ENCODE measurements at places on chromosomes 2 and 18.

GRCh38 chr2:180000434-180000833, 6.7 kb downstream of the CWC22 start:
- DNase-seq, result no peak

GRCh38 chr2:235781775-235782174, 287.9 kb downstream of the AGAP1 start:
- no peak for DNase-seq

DNA sequence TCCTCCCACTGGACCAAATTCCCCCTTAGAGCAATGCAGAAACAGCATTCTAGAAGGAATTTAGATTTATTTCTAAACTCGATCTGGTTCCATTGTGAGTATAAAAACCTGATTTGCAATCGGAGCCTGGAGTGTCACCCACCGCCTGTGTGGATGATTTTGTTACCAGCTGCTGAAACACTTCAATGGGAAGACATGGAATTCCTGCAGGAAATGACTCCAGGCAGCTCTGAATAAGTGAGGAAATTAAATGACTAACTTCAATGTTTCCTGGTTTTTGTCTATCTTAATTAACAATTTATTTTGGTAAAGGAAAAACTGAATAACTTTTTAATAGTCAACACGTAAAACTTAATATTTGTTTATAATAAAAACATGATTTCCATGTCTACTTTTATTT, 19.3 kb downstream of the CTAGE1 start:
- no peak for DNase-seq

GRCh38 chr18:11310476-11311086, 161.2 kb upstream of the PIEZO2 start:
- no peak for DNase-seq

DNA sequence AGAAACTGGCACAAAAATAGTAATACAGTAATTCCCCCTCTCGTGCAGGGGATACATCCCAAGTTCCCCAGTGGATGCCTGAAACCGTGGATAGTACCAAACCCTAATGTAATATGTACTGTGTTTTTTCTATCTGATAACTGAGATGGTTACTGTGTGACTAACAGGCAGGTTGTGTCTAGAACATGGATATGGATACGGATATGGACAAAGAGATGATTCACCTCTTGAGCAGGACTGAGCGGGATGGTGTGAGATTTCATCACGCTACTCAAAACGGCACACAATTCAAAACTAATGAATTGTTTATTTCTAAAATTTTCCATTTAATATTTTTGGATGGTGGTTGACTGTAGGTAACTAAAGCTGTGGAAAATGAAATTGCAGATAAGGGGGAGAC, 3.4 kb downstream of the MBD1 start:
- DNase-seq, result no peak

GRCh38 chr2:160194351-160194750, 5.7 kb downstream of the ITGB6 start:
- no peak for DNase-seq

- DNase-seq, result no peak
These were observed 836.9 kb upstream of the FANCL start for GRCh38 chr2:59077981-59078531.

DNA sequence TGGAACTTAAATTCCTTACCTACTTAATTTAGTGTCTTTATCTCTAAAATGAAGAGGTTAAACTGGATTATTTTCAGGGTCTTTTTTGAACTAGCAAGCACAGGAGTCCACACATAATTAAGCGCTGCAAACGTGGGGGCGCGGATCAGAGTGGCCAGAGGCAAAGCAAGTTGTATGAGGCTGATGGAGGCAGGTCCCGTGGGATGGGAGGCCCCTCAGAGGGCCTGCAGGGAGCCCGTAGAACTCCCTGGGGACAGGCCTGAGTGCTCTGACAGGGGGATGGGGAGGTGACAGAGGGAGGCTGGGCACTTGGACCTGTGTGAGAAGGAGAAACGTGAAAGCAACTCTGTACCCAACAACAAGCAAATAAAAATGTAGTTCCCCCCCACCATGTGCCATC, 177.8 kb downstream of the ACKR3 start:
- no peak for DNase-seq

GRCh38 chr2:184577743-184578142, 20.6 kb upstream of the ZNF804A start:
- DNase-seq, result no peak

DNA sequence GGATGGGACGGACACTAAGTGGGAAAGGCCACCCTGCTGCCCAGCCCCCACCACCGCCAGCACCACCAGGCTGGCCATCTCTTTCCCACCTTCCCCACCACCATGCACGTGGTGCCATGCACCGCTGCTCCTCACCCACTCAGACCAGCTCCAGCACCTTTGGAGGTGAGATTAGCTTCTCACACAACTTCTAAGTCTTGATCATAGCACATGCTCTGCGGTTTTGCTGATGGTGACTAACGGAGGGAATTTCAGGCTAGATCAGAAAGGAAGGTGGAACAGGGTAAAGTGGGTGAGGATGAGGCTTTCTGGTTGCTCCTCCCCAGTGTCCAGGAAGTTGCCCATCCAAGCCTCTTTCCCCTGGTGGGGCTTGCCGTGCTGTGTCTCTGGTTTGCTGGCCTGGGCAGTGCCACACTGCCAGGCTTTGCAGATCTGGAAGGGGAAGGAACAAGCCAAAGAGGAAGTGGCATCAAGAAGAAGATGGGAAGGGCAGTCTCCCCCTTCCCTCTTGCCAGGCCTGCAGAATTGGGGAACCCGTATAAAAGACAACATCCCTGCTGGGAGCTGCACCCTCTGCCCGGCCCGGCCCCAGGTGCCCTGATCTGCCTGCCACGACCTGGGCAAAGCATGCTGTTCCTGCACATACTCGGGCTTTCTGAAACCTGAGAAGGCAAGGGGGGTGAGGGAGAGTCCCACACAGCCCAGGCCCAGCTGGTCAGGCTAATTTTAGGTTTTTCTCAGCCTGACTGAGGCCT, 44.3 kb upstream of the CAB39 start:
- DNase-seq, result no peak

- no peak for DNase-seq
These were observed 15.0 kb upstream of the INO80C start for GRCh38 chr18:35512761-35513160.

DNA sequence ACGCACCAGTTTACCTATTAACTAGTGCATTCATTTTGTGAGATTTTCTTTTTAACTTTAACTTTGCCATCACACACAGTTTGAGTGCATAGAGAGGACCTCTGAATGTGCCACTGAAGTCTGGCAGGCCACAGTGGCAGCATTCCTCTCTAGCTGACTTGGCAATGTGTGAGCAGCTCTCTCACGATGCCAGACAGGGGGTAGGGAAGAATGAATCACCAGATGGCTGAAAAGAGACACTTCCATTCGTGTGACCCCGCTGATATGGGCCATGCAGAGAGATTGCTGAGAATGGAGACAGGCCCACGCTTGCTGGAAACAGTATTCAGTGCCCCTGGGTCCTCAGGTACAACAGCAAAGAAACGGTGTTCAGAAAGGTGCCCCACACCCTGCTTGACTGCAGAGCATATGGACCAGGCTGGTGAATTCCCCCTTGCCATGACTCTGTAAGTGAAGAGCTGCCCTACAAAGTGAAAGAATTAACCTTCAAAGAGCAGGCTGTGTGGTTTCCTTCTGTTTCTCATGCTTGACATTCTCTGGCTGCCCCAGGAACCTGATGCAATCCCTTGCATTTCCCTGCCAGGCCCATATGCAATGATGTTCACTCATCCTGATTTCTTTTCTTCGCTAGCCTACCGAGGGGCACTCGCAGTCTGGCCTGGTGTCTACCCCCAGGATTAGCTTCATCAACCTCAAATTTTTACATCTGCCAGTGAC, 236.1 kb downstream of the CDH20 start:
- no peak for DNase-seq

- peak; percentile 61 for DNase-seq
These were observed 186.2 kb upstream of the GCFC2 start for GRCh38 chr2:75896779-75897366.

DNA sequence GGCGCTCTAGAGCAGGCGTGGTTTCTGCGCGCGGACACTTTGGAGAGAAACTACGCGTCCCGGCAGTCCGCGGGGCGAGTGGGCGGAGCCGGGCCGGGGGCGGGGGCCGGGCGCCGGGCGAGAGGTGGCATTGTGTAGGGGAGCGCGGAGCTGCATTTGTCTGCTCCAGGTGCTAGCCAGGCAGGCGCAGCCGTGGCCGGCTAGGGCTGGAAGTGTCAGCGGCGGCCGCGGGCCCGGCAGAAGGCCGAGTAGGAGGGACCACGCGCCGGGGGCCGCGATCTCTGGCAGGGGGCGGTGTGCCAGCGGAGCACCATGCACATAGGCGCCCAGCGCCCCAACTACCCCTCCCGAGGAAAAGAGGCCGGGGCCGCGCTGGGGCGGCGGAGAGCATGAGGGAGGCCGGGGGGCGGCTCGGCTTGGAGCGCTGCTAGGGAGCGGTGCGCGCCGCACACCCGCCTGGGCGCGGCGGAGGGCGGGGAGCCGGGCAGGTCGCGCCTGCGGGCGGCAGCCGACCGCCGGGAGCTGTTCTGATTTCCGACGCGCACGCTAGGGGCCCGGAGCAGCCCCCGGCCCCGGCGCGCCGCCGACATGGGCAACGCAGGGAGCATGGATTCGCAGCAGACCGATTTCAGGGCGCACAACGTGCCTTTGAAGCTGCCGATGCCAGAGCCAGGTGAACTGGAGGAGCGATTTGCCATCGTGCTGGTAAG, at the start of gene FMNL2:
Gene FMNL2 (plus strand): TSS at position 159 of the 710 bp plus-strand sequence.
- peak; percentile 81 for DNase-seq

GRCh38 chr2:47414682-47415458, 11.9 kb downstream of the MSH2 start:
- DNase-seq, result no peak

DNA sequence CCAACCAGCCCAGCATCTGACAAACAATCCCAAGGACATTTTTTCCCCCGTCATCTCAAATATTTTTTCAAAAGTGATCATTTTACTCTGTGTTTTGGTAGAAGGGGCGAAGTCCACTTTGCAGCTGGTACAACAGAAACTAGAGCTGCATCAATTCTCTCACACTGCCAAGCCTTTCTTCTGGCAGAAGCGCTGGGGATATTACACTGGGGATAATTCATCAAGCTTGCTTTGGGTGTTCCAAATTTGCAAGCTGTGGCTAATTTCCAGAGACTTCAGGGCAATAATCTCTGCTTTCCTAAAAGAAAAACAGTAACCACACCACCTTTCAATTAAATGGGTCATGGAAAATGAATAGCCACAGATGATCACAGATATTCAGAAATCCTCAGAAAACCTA, 238.3 kb downstream of the SLC8A1 start:
- DNase-seq, result no peak

DNA sequence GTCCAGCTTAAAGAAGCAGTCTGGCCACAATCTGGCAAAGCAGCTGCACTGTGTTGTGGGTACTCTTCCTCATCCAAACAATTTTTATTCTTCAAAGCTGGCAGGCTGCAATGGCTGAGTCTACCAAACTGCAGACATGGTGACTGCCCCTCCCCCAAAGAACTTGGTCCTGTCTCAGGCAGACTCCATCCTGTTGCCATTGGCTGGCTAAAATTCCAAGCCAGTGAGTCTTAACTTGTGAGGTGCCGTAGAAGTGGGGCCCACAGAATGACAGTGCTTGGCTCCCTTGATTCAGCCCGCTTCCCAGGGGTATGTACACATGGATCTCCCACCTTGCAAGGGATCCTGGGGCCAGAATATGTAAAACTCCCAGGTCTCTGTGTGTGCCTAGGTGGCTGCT, 14.5 kb upstream of the NXPH2 start:
- DNase-seq, result no peak

- DNase-seq, result no peak
These were observed 36.6 kb downstream of the COPS8 start for GRCh38 chr2:237122214-237122666.

- DNase-seq, result peak; percentile 67
These were observed 113.6 kb downstream of the ADCYAP1 start for GRCh38 chr18:1018181-1018681.

DNA sequence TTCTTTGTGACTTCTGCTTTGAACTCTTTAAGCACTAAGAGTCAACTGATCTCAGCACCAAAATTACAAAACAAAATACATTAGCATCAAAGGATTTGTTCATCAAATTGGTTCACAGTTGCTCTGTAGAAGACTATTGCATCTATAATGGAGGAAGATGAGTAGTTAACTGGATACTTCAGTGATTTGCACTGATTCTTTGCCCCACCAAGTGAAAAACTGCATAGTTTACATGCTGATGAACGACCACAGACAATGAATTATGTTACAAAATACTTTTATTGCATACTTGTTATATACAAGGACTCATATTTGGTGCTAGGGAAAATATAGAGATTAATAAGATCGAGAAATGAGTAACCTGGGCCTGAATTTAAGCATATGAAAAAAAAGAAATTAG, 107.2 kb downstream of the SCG2 start:
- no peak for DNase-seq

DNA sequence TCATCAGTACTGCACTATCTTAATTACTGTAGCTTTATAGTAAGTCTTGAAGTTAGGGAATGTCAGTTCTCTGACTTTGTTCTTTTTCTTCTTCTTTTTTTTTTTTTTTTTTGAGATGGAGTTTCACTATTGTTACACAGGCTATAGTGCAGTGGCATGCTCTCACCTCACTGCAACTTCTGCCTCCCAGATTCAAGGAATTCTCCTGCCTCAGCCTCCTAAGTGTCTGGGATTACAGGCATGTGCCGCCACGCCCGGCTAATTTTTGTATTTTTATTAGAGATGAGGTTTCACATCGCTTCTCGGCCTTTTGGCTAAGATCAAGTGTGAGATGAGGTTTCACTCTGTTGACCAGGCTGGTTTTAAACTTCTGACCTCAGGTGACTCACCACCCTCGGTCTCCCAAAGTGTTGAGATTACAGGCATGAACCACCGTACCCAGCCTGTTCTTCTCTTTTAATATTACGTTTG, 41.9 kb upstream of the TANC1 start:
- no peak for DNase-seq

GRCh38 chr2:70191244-70191735, 471 bp upstream of the C2orf42 start:
- DNase-seq, result no peak

- DNase-seq, result peak; percentile 82
These were observed 102.2 kb upstream of the RAB6C start for GRCh38 chr2:129877289-129877741.

GRCh38 chr2:188399159-188399558, 107.5 kb downstream of the GULP1 start:
- no peak for DNase-seq

GRCh38 chr2:124081154-124081716, 56.1 kb downstream of the CNTNAP5 start:
- no peak for DNase-seq

DNA sequence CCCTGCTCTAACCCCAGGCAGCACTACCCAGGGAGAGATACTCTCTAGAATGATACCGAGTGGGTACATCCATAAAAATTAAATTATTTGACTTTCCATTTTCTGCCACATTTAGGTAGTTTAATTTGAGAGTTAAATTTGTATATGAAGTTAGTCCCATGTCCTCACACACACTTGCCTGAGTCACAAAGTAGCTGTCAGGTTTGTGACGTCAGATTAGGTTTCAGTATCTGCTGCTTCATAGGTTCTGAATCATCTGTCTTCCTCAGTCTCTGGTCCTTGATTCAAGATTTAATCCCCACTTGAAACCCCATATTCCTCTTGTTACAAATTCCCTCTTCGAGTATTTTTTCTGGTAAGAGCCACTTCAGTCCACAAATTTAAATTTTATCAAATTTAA, 738.6 kb upstream of the FAM98A start:
- DNase-seq, result no peak
